Coronary artery (tissue), 2 donors: ENCODE measurements at places on chromosomes 7 and 10.

- no peak for DNase-seq
Measured at GRCh38 chr7:26291699-26292538, at the start of gene SNX10. SNX10 (plus strand) TSS chr7:26291862; CDS start chr7:26346443, 54,581 bp downstream.

DNA sequence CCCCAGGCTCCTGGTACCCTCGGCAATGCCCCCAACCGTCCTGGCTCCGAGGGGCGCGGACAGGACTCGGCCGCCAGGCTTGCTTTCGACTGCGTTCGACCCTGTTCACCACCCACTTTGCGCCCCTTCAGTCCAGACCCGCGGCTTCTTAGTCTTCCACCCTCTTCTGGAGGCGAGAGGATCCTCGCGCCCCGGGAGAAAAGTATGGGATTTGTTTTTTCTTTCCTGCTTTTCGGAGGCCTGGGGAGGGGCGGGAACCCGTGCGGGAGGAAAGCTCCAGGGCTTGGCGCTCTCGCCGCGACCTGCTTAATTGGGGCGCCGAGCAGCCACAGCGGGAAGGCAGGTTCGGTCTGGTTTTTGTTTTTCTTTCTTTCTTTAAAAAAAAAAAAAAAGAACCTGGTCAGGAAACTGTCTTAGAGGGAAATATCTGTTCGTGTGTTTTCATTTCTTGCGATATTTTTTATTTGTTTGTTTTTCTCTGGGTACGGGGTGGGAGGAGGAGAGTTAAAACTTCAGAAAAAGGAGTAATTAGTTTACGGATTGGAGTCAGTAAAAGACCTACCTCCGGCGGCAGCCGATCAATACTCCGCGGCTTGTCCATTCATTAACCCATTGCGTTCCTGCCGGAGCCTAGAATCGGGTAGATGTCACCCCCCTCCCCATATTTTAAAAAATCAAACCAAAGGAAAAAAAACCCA lies 1.6 kb downstream of the EMX2 start:
- no peak for DNase-seq

DNA sequence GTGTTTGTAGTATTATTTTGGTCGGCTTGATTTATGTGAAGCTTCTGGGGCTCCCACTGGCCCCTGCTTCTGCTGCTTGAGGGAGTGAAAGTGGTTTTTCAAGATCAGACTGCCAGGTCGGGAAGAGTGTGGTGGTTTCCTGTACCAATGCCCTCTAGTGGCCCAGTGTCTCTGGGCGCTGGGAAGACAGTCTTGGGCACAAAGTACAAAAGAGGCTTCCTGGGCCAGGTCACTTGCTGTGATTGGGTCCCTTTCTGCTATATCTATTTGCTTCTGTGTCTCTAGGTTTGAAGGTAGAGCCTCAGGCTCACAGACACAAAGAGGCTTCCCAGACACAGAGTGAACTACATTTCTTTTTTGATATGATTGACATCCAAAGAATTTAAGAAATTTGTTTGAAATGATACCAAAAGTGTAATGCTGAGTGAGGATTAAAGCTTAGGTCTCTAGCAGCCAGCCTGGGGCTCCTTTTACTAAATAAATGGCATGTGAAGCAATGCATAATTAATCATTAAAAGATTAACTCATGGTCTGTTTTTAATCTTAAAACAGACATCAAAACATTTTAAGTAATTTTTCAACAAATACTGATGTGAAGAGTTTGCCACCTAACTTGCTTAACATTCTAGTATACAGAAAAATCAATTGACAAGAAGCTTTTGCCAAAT lies 36.3 kb downstream of the ABCB1 start:
- DNase-seq: no peak

DNA sequence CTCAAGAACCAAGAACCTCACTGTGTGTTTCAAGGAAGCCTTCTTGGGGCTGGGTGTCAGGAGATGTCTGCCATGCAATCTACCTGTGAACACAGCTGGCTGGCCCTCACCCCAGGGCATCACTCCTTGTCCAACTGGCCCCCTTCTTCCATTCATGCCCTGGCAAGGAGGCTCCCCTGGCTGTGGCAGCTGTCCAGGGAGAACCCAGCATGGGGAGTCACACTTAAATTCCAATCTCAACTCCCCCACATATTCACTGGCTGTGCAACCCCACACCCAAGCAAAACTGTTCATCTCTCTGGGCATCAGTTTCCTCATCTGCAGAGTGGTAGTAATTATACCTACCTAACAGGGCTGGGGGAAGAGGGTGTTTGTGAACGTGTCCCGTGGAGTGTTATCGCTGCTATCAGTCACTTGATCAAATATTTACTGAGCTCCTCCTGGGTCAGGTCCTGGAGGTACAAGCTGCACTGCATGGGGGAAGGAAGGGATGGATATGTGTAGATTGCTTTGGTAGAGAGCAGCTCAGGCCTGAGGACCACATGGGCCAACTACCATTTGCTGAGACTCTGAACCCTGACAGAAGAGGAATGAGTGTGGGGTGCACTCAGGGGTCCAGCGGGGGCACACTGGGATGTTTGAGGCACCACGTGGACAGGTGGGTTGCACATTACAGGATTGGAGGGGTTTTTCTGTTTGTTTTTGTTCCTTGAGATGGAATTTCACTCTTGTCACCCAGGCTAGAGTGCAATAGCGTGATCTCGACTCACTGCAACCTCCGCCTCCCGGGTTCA lies 2.1 kb upstream of the GPRIN2 start:
- DNase-seq: peak; percentile 74
